ENCODE measurements at places on chromosomes 2 and 18. TPM values are rescaled to one million over a fixed set of nuclear protein-coding genes. Genes with fewer than 3 reads are reported as not detected.

C2orf69 gene
- total RNA-seq: 23.3 TPM

DNA sequence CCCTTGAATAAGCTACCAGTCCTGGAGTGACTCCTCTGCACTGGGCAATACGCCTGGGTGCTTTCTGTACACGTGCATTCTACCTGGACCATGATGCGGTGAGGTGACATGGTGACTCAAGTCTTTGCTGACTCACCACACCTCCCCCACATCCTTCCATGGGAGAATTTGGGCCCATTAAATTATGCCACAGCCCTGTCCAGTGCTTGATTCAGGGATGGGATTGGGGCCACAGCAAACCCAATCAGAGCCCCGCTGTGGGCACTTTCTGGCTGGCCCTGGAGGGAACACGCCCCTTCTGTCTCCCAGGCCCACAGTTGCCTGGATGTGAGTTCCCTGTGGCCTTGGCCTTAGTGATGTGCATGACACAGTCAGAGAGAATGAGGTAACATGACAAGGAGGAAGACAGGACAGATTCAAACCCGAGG, 86.9 kb downstream of the LRRC30 start:
- DNase-seq: no peak

ARHGAP15 gene
- total RNA-seq: 3.0 TPM

GRCh38 chr18:53490019-53490418, 734.5 kb downstream of the MBD2 start:
- no peak for DNase-seq

GRCh38 chr2:151632993-151633565, 101.2 kb downstream of the NEB start:
- no peak for DNase-seq

GRCh38 chr2:109433486-109433885, 180.3 kb downstream of the SEPTIN10 start:
- no peak for DNase-seq

PPIG gene
- 74.1 TPM for total RNA-seq

GRCh38 chr2:126784621-126785020, 114.1 kb upstream of the TEX51 start:
- no peak for DNase-seq
